ENCODE measurements at places on chromosomes 11 and 22.

DNA sequence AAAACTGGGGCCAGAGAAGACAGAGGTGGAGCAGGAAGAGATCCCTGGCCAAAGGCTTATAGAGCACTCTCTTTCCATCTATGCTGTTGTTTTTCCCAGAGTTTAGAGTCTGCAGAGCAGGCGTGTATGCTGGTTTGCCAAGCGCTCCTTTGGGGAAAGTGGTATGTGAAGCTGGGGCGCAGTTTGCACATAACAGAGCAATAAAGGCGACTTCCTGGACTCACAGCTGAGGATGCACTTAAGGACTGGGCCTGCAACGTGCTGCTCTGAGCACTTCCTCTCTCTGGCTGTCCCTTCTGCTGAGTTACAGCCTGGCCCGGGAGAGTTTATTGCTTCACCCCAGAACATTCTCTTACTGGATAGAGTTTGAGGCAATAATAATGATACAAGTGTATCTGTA, 41.7 kb downstream of the THAP12 start:
- no peak for DNase-seq

GRCh38 chr11:115580927-115581680, 76.9 kb upstream of the CADM1 start:
- DNase-seq: no peak

DNA sequence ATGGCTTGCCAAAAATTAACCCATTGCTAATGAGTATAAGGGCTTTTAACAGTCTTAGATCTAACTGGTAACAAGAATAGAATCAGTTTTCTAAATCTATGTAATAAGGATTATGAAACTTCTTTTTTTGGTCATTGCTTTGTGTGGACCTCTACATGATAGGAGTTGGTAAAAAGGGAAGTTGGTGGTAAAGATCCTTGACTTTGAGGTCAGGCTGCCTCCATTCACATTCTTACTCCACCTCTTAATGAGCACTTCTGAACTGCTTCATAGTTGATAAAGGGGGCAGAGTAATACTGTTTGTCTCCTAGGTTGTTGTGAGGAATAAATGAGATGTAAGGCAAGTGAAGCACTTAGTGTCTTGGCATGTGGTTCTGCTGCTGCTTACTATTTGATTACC, 10.6 kb downstream of the EIF3M start:
- DNase-seq: no peak

DNA sequence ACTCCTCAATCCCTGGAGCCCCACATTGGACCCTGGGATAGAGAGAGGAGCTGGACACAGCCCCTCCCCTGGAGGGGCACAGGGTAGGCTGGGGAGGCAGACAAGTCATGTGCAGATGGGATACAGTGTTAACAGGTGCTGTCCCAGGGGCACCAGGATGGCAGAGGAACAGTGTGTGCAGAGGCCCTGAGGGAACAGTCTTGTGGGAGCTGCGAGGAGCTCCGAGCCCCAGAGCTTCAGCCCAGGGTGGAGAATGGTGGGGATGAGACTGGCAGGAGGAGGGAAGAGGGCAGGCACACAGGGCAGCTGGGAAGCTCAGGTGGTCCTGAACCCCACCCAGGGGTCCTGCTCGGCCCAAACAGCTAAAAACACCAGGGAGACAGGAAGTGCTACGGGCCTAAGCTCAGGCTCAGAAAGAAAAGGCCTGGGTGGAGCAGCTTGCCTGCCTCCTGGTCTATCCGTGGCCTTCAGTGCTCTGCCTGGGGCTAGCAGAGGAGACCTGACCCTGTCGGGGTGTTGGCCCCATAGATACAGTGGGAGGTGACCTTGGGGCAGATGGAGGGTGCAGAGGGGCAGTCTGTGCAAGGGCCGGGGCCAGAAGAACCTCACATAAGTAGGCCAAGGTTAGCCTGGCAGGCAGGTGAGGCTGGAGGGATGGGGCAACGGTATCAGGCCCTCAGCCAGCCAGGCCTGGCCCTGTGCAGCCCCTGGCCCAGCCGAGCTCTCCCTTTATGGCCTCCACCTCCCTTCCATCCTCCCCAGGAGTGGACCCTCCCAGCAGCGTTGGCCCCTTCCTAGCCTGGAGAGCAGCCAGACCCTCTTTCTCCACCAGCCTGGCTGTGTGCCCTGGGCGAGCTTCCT, 15.4 kb downstream of the CAPN5 start:
- no peak for DNase-seq

DNA sequence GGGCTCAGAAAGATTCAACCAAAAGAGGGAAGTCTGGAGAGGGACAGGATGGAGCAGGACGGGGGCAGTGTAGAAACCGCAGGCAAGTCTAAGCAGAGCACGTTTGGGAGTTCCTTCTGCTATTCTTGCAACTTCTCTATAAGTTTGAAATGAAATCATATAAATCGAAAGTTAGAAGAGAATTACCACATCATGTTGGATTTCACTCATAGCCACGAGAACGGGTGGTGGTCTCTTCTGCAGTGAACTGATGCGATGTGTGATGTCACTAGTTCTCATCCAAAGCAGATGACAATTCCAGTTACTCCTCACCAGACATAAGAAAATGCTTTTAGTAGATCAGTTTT, 36.0 kb downstream of the KCNQ1 start:
- no peak for DNase-seq

DNA sequence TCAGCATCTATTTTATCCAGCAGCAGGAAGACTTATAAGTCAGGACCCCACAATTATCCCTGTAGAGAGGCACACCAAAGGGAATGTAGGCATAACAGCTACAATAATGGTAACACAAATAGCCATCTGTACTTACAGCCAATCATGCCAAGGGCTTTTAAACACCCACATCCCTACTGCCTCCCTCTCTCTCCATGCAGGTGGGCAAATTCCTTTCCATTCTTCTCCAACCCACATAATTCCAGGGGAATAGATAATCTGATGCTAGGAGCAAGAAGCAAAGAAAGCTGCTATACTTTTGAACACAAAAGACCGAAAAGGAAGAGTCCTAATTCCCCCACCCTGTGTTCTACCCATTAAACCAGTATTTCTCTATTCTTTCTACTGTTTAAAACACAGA, 46.7 kb downstream of the RBFOX2 start:
- no peak for DNase-seq

- no peak for DNase-seq
Measured at GRCh38 chr22:48071828-48072227, 1309.4 kb downstream of the TBC1D22A start.

DNA sequence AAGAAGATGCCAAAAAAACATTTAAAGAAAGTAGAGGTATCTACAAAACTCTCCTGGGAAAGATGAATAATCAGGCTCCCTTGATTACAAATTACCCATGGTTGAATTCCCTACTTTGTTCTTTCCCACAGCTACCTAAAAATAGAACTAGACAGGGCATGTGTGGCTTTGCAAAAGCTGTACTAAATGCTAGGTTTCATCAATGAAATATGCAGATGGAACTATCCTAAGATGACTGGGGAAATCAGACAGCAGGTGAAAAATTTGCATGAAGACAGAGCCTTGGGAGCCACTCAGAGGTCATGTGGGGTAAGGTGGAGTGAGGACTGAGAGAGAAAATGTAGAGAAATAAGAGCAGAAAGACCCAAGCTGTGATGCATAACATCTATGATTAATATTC, 14.7 kb downstream of the LAYN start:
- no peak for DNase-seq

GRCh38 chr11:109223451-109223850, 198.5 kb upstream of the C11orf87 start:
- no peak for DNase-seq

- DNase-seq: no peak
Measured at GRCh38 chr11:36389811-36390210, 93.7 kb downstream of the PRR5L start.

GRCh38 chr11:11843211-11843621, 1.4 kb downstream of the USP47 start:
- DNase-seq: no peak

- DNase-seq: peak; percentile 47
Measured at GRCh38 chr11:34234086-34234740, 123.6 kb downstream of the ABTB2 start.

DNA sequence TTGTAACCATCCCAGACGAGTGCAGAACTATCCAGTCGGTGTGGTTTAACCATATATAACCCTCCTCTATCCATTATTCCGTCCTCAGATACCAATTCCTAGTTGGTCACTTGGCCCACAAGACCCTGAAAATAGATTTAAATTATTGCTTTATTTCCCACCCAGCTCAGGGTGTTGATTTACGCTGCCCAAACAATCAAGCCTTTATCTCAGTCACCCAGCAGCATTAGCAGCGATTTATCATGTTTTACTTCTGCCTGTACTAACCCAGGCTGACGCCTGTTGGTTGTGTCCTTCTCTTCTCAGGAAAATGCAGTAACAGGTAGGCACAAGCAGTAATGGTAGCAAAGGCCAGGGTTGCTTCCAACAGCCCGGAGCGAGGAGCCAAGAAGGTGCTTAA, 81.2 kb downstream of the DSCAML1 start:
- no peak for DNase-seq

- DNase-seq: no peak
Measured at GRCh38 chr22:30420347-30421125, 5.0 kb upstream of the MTFP1 start.

GRCh38 chr11:73295241-73295995, 12.7 kb upstream of the ARHGEF17 start:
- DNase-seq: peak; percentile 26

GRCh38 chr11:44598831-44599230, 33.4 kb downstream of the CD82 start:
- no peak for DNase-seq

GRCh38 chr11:72271980-72272379, 28.0 kb upstream of the PHOX2A start:
- no peak for DNase-seq

- no peak for DNase-seq
Measured at GRCh38 chr11:132448334-132448995, 1078.0 kb downstream of the NTM start.

- peak; percentile 41 for DNase-seq
Measured at GRCh38 chr22:23289851-23290724, 109.8 kb downstream of the BCR start.

- DNase-seq: no peak
Measured at GRCh38 chr11:2197771-2198520, 26.3 kb upstream of the TH start.

DNA sequence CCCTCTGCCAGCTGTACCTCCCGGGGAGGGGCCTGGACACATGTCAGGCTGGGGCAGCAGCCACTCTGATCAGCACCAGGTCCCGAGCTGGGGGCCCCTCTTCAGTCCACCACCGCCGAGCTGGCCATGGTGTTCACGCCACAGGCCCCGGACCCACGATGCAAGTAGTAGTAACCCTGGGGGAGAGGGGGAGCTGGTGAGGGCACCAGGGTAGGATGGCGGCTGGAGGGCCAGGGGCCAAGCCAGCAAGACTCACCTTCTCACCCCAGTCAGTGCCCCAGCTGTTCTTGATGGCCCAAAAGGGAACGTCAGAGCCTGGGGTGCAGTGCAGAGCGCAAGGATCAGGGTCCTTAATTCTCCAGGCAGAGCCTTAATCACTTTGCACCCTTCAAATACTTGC, 4.6 kb downstream of the CTSF start:
- no peak for DNase-seq

GRCh38 chr11:94767701-94768601, at the start of gene AMOTL1:
Gene AMOTL1, plus strand, starts transcription at chr11:94768356. Its CDS starts 156 bp downstream, at chr11:94768512.
- DNase-seq: no peak

GRCh38 chr11:70900540-70900939, 351.8 kb downstream of the SHANK2 start:
- DNase-seq: no peak

- DNase-seq: no peak
Measured at GRCh38 chr11:83200035-83200434, 6.5 kb downstream of the ANKRD42 start.

- DNase-seq: no peak
Measured at GRCh38 chr11:118605116-118605867, 2.1 kb upstream of the PHLDB1 start.

DNA sequence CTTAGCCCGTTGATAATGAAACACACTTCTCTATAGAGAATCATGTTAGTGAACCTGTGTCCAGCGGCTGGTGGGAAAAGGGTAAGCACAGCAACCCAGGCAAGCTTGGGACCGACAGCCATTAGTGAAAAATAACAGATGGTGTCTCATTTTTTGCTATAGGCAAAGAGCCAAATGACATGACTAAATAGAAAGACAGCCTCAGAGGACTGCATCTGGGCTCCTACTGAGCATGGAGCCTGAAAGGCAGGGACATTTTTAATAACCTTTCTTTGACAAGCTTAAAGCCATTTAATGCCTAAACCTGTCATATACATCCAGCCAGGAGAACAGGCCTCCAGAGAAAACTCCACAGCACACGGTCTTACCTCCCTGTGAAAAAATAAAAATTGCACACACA, 67.0 kb downstream of the FANCF start:
- no peak for DNase-seq

GRCh38 chr11:64529559-64530520, 61.2 kb upstream of the SLC22A12 start:
- DNase-seq: no peak

GRCh38 chr22:23035557-23036277, 34.6 kb upstream of the GNAZ start:
- no peak for DNase-seq

- DNase-seq: no peak
Measured at GRCh38 chr11:112644410-112645131, 316.6 kb upstream of the NCAM1 start.

- no peak for DNase-seq
Measured at GRCh38 chr22:46105494-46106278, 44.6 kb upstream of the PPARA start.

DNA sequence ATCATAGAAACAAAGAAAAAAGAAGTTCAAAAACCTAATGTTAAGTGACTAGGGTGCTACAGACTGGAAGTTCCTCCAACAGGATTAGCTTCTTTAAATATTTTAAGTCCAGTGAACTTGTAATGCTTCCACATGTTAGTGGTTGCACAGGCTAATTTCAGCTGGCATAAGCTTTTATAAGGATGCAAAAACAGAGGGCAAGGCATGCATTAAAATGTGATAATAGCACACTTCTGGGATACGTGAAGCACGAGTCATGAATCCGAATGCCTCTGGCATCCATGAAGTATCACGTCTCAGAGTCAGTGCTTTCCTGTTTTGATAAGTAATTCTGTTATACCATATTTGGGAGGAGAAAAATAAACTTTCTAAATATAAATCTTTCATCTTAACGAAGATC, 106.8 kb downstream of the DCDC1 start:
- DNase-seq: no peak

DNA sequence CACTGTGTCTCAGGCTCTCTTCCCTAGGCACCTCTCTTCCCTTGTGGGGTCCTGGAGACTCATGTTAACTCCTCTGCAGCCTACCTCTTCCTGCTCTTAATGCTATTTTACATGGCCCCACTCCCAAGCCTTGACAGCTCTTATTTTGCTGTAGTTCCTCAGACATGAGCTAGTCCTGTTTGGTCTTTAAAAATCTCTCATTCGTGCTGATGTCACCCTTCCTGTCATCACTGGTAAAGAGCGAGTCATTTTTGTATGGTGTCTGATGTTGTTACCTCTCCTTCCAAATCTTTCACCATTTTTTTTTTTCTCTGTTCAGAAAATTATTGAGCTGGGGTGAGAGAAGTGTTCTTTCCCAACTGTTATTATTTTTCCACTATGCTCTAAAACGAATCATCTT, 84.8 kb upstream of the ZBED5 start:
- DNase-seq: no peak

Measured in stimulated activated CD4-positive, alpha-beta T cell treated with anti-CD3 and anti-CD28 coated beads, Interleukin-15, amount 100 ng/mL, for 1 hour (primary cell).